H9 (cell line): ENCODE measurements at places on chromosomes 5 and 9.

DNA sequence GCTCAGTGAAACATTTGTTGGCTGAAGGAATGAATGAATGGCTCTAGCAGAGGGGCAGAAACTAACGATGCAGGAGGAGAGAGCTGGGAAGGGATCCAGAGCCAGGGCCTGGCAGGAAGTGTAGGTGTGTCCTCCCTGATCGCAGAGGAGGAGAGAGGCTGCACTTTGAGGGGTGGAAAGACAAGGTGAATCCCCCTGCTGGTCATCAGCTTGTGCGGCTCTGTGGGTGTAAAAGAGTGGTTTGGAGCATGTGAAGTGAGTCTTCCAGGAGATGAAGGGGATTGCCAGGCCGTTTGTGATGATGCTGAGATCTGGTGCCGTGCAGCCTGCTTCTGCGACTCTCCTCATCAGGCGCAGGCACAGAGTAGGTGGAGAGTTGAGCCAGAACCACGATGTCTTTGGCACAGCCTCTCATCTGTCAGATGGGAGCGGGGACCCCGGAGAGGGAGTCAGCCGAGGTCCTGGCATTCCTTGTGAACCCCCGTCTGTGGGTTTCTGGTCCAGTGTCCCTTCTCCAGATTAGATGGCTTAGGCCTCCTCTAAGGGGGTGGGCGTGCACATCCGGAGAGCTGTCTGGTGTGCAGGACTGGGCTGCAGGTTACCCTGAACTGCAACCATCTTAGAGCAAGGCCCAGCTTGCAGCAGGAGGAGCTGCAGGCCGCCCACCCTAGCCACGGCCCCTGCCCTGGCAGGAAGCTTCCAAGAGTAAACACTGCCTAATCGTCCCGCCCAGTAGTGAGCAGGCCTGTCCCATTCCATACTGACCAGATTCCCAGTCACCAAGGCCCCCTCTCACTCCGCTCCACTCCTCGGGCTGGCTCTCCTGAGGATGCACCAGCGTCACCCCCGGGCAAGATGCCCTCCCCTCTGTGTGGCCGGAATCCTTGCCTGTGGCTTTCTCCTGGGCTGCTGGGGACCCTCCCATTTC is at the start of gene ADAMTS13:
ADAMTS13 (plus strand) TSS at position 753 of the 928 bp plus-strand sequence; CDS start at position 830, 77 bp downstream.
- H3K36me3 ChIP-seq, result peaks cover 4% of the 10 kb centered on the region; the same call in 1 of the 2 replicates
- peak; percentile 79 for DNase-seq
- H3K4me3 ChIP-seq, result peak within 1 kb of the TSS; percentile 58; the same call in 2 of the 3 replicates
- H3K4me1 ChIP-seq, result no peaks in the 10 kb centered on the region
- no peaks in the 10 kb centered on the region for H3K27me3 ChIP-seq

DNA sequence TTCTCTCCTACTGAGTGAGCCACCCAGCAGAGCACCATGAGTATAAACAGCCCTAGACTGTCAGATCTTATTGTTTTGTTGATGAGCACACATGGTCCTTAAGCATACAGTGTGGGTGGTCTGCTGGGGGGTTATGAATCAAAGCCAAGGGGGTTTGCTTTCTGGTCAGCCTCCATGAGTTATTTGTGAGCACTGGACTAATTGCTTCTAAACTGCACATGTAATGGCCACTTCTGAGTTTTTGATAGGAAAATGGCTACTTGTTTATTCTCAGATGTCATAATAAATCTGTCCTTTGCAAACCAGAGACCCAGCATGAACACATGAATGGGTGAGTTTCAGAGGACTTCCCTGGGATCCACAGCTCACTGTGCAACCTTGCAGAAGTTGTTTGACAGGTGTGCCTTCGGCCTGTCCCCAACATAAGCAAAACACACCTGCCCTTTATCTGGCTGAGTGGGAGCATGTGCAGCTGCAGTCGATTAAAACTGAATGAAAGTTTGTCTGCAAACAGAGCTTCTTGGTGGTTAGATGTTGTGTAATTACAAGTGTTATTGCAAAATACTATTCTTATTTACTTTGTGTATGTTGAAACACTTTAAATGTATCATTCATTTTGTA is 35.9 kb downstream of the MAMDC2 start:
- DNase-seq, result no peak
- no peaks in the 10 kb centered on the region for H3K27me3 ChIP-seq
- H3K36me3 ChIP-seq, result no peaks in the 10 kb centered on the region

GRCh38 chr5:142613271-142613671 is 72.6 kb downstream of the FGF1 start:
- no peaks in the 10 kb centered on the region for H3K4me1 ChIP-seq
- H3K27me3 ChIP-seq, result no peaks in the 10 kb centered on the region
- H3K4me3 ChIP-seq, result no peak overlapping the region
- no peak for DNase-seq
- H3K27ac ChIP-seq, result no peak overlapping the region
- no peaks in the 10 kb centered on the region for H3K36me3 ChIP-seq

- H3K4me1 ChIP-seq, result no peaks in the 10 kb centered on the region
- no peak overlapping the region for H3K27ac ChIP-seq
- peak; percentile 72 for DNase-seq
- no peaks in the 10 kb centered on the region for H3K36me3 ChIP-seq
- H3K4me3 ChIP-seq, result no peak overlapping the region
These were observed 13.0 kb downstream of the SUSD3 start for GRCh38 chr9:93071464-93071863.

DNA sequence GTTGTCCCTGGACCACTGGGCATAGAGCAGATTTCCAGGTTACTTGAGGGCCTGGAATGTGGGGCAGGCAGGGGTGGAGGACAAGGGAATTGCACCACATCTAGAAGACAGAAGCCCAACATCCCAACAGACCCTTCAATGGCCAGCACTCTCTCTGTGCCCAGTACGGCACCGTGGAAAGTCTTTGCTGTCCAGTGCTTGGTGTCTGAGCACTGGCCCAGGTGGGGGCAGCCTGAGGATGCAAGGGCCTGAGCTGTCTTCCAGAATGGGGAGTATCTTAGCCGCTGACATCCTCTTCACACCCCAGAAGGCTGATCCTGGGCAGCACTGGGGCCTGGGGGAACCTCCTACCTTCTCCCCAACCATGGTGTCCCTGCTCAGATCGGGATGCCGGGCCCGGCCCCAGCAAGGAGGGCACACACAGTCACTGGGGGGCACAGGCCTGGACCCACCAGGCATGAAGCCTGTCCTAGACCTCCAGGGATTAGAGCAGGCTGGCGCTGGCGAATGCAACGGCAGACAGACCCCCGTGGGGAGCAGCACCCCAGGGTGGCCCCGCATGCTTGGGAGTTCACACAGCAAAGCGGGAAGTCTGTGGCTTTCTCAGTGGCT is 40.6 kb upstream of the OLFM1 start:
- DNase-seq, result peak; percentile 12
- H3K27ac ChIP-seq, result no peak overlapping the region
- no peaks in the 10 kb centered on the region for H3K36me3 ChIP-seq
- H3K4me1 ChIP-seq, result no peaks in the 10 kb centered on the region
- H3K27me3 ChIP-seq, result no peaks in the 10 kb centered on the region

DNA sequence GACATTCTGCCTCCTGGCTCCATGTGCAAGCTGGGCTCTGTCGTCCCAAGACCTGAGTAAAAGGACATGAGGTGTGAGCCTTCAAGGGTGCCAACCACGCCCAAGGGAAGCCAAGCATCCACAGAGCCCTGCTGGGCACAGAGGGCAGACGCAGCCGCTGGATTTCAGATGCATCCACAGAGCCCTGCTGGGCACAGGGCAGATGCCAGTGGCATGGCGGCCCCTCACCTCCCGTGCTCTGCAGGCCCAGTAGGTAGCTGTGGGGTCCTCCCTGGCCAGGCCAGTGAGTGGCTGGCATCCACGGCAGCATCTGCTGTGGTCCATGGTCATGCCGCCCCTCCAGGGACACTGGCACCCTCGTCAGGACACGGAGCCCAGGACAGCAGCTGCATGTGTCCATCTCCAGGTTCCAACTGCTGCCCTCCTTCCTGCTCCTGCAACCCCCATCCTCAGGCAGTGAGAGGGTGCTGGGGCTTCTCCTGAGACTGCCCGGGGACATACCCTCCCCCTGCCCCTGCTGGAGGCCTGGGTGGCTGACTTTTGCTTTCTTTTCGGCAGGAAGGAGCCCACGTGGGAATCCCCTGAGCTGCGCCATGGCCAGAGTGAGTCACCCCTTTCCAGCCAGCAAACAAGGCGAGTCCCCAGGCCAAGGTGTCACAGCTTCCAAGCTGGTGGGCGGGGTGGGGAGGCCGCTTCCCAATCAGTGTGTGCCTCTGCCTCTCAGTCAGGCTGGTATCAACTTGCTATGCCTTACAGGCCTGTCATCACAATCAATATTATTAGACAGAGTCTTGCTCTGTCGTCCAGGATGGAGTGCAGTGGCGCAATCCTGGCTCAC is 4.0 kb upstream of the TRAF2 start:
- H3K27me3 ChIP-seq, result no peaks in the 10 kb centered on the region
- no peaks in the 10 kb centered on the region for H3K4me1 ChIP-seq
- no peak overlapping the region for H3K4me3 ChIP-seq
- H3K27ac ChIP-seq, result no peak overlapping the region
- peak; percentile 62 for DNase-seq

GRCh38 chr5:132238169-132238744 is 10.6 kb upstream of the P4HA2 start:
- DNase-seq, result peak; percentile 80
- H3K27me3 ChIP-seq, result no peaks in the 10 kb centered on the region
- H3K4me1 ChIP-seq, result no peaks in the 10 kb centered on the region
- no peak overlapping the region for H3K4me3 ChIP-seq

- H3K27me3 ChIP-seq, result no peaks in the 10 kb centered on the region
- DNase-seq, result no peak
- peaks cover 17% of the 10 kb centered on the region for H3K36me3 ChIP-seq
- H3K4me3 ChIP-seq, result no peak overlapping the region
- no peak overlapping the region for H3K27ac ChIP-seq
These were observed 101.9 kb downstream of the F2RL2 start for GRCh38 chr5:76521240-76521758.

DNA sequence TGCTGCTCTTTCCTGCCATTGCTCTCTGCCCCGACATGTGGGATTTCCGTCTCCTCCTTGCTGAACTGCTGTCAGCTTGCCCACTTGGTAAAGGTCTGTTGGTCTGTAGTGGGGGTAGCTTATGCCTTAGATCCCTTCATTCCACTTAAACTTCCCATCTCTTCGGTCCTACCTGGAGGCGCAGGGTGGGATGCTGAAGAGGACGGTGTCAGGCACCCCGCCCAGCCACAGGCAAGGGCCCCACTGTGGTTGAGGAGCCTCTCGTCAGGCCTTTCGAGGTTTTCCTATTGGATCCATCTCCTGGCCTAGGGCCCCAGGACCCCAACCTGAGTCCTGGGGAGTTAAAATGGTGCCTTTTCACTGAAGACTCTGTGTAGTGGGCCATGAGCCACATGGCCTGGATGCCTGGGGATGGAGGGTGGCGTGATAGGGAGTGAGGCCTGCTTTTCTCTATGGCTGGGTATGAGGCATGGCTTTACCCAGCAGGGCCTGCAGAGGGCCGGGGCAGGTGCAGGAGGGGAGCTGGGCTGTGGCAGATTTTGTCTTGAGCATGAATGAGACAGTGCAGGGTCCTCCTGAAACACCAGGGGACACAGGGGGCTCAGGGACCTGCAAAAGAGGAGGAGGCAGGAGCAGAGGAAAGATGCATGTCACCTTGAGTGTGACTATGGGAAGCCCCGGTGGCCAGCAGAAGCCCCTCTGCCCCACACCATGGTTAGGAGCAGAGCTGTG is 25.8 kb upstream of the RNF130 start:
- H3K27me3 ChIP-seq, result no peaks in the 10 kb centered on the region
- no peak for DNase-seq
- peaks cover 11% of the 10 kb centered on the region; the same call in 1 of the 2 replicates for H3K36me3 ChIP-seq
- H3K4me1 ChIP-seq, result no peaks in the 10 kb centered on the region
- no peak overlapping the region for H3K4me3 ChIP-seq
- H3K27ac ChIP-seq, result no peak overlapping the region

- no peaks in the 10 kb centered on the region for H3K4me1 ChIP-seq
- no peaks in the 10 kb centered on the region for H3K36me3 ChIP-seq
- H3K4me3 ChIP-seq, result no peak overlapping the region
- H3K27me3 ChIP-seq, result no peaks in the 10 kb centered on the region
These were observed 1920.2 kb downstream of the MAT2B start for GRCh38 chr5:165425594-165425993.

DNA sequence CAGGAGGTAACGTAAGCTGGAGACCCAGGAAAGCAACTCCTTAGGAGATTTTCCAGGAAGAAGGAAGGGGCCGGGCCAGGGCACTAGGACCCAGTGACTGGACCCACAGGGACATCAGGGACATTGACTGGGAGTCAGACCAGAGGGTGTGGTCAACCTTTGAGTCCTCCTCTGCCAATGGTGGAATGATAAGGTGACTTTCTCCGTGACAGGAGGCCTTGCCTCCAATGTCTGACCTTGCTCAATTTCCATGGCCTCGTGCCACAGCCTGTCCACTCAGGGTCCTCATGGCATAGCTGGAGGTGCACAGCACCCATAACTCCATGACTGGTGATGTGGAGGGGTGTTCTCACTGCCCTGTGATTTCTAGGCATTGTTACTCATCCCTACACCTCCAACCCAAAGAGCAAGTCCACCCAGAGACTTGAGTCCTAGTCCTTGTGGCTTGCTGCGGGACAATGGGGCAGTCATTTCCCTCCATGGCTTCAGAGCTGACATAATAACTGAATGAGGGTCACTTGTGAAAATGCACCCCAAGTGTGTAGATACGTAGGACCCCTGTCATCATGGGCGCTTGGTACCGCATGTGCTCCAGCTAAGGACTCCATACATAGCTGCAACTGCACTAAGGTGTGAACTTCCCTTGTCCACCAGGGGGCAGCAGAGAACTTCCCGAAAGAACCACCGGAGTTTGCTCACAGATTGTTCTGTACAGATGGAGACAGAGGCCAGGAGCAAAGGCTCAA is 4.1 kb upstream of the AMBP start:
- no peak overlapping the region for H3K4me3 ChIP-seq
- H3K4me1 ChIP-seq, result no peaks in the 10 kb centered on the region
- H3K36me3 ChIP-seq, result no peaks in the 10 kb centered on the region
- no peak overlapping the region for H3K27ac ChIP-seq
- no peaks in the 10 kb centered on the region for H3K27me3 ChIP-seq
- DNase-seq, result peak; percentile 86

- H3K36me3 ChIP-seq, result no peaks in the 10 kb centered on the region
- no peak overlapping the region for H3K27ac ChIP-seq
- H3K4me1 ChIP-seq, result no peaks in the 10 kb centered on the region
- no peak overlapping the region for H3K4me3 ChIP-seq
- DNase-seq, result no peak
These were observed 39.9 kb downstream of the FNIP1 start for GRCh38 chr5:131756942-131757341.

- no peaks in the 10 kb centered on the region for H3K27me3 ChIP-seq
- H3K4me1 ChIP-seq, result no peaks in the 10 kb centered on the region; the same call in 1 of the 2 replicates
- no peaks in the 10 kb centered on the region for H3K36me3 ChIP-seq
- H3K4me3 ChIP-seq, result peak overlapping the region; percentile 62
These were observed 35.3 kb upstream of the SMIM32 start for GRCh38 chr5:136228136-136228757.

- H3K36me3 ChIP-seq, result no peaks in the 10 kb centered on the region
- no peak overlapping the region for H3K4me3 ChIP-seq
- H3K27me3 ChIP-seq, result no peaks in the 10 kb centered on the region
- no peak for DNase-seq
- H3K27ac ChIP-seq, result no peak overlapping the region
- H3K4me1 ChIP-seq, result no peaks in the 10 kb centered on the region
These were observed 739.5 kb upstream of the GRAMD2B start for GRCh38 chr5:125683669-125684068.

- H3K4me1 ChIP-seq, result no peaks in the 10 kb centered on the region; the same call in 1 of the 2 replicates
- no peaks in the 10 kb centered on the region for H3K27me3 ChIP-seq
- no peak overlapping the region for H3K4me3 ChIP-seq
These were observed 1975.3 kb upstream of the CDH6 start for GRCh38 chr5:29218138-29218537.
